Left hindlimb (tissue), 1 donor: ENCODE measurements at places on chromosomes 7 and 10.

GRCh38 chr7:11557627-11558026 is 274.4 kb downstream of the THSD7A start:
- no peak for DNase-seq

DNA sequence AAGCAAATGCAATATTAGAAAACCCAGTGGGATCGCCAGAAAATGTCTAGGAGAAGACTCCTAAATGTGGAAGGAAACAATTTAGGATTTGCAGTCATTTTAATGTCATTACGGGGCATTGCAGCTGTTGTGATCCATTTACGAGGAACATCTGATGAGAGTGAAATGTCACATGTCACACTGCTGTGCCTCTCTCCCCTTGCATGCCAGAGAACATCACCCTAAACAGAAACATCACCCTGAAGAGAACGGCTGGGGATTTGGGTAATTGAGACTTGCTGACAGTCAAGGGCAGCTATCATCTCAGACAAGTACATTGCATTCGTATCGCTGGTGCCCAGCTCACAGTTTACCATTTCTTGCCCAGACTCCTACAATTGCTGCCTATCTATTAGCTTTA is 785.7 kb upstream of the POM121L12 start:
- DNase-seq = no peak

DNA sequence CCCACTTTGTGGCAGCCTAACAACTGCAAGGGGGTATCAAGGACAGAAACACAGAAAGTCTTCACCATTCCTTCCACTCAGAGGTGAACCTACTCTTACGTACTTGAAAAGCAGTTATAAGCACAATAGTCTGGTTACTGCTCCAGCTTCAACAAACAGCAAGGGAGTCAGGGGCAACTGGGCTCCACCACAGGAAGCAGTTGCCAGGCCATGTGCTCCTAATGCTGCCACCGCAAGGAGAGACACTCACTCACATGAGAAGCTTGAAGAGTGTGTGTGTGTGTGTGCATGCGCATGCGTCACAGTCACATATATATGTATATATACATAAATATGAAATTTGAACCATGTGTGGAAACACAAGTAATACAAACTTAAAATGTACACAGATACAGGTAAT is 65.5 kb downstream of the GRB10 start:
- DNase-seq = no peak

DNA sequence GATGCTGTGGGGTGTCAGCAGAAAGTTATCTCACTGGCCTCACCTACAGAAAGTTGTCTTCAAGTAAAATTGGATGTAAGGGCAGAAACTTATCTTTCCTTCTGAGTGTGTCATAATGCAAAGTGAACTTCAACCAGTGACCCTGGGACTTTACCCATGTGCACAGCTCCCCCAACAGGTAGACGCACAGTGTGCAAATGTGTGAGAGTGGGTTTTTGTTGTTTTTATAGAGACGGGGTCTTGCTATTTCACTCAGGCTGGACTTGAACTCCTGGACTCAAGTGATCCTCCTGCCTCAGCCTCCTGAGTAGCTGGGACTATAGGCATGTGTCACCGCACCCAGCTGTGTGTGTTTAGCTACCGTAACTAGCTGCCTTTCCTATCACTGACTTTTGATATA is 6.4 kb upstream of the KAZALD1 start:
- DNase-seq = no peak

- no peak for DNase-seq
Measured at GRCh38 chr7:37571806-37572205, 111.8 kb upstream of the GPR141 start.

DNA sequence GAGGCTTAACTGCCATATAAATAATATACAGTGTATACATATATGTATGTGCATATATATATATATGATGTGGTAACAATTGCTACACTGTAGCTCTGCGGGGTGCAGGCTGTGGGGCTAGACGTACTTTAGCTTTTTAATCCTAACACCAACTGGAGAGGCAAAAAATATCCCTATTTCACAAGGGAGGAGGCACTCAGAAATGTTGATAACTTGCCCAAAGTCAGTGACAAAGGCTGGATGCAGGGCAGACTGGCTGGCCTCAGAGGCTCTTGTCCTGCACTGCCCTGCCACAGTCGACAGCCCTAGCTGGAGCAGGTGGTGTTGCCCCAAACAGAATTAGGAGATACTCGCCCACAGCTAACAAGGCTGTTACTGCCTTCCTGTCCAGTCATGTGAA is 1.5 kb upstream of the RELN start:
- DNase-seq = no peak

GRCh38 chr10:34102237-34102673 is 712.8 kb downstream of the PARD3 start:
- peak; percentile 90 for DNase-seq

GRCh38 chr10:130337696-130338635 is 201.8 kb downstream of the GLRX3 start:
- DNase-seq = no peak

DNA sequence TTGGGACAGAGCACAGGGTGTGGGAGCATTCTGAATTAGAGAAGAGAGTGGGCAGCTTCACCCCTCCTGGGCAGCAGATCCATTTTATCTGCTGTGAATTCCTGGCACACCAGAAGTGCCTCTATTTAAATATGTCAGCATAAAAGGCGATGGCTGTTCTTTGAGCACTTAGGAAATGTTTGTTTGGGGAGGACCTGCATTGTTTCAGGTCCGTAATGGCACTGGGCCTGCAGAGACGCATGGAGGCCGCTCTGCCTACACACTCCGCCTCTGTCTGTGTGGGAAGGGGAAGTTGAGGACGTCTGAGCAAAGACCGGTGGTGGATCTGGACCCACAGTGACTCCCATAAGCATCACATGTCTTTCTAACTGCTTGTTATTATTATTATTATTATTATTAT is 253.2 kb downstream of the CAMK1D start:
- no peak for DNase-seq

DNA sequence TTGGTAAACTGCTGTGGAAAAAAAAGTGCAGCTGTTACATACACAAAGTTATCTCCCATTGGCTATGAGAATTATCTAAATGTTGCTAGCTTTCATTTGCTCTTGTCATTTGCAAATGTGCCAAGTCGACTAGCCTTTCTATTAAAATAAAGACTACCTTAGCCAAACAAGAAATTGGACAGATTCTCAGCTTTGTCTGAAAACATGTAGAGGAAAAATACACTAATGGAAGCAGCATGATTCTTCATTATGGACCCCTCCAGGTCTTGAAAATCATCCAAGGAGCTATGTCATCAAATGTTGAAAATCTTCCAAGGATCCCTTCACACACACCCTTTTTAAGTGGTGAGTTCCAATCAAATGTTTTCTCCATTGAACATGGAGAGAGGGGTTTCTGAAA is 237.7 kb downstream of the ETV1 start:
- DNase-seq = no peak

DNA sequence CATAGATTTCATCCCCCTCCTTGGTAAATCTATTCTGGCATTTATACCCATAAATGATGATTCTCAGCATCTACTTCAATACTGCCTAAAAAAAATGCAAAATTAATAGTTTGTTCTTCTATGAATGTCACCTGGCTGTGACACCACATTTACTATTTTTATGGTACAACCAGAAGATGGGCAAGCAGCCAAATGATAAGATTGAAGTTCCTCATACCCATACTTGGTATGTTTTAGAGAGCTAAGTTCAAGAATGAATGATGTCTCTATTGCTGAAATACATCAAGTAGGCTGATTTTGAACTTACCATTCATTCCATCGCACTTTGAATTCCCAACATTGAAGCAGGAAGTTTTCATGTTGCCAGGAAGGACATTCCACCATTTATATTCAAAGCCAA is 134.2 kb downstream of the ELAPOR2 start:
- no peak for DNase-seq

DNA sequence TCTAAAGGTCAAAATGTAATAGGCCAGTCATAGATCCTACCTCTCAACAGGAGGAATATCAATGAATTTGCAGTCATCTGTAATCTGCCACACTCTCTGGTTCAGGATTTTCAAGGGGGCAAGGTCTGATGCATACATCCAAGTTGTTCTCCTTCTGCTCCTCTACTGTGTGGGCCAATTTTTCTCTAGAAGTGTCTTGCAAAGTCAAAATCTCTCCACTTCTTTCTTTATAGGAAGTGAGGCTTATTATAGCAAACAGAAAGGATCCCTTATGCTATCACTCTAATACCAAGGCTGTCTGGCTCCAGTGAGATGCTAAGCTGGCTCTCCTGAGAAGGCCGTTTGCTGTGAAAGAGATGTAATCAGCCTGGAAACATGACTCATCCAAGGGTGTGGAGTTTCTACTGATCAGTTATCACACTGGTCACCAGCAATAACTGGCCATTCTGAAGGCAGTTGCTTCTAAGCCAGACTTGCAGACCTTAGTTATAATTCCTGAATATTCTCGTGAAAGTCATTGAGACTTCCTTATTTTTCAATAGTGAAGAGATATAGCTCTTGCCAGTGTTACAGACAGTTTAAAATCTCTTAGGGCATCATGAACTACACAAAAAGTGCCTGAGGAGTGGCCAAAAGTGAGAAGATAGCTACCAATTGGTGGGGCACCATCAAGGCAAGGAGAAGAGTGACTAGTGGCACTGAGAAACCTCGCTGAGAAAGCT is 43.2 kb upstream of the LRGUK start:
- no peak for DNase-seq

- no peak for DNase-seq
Measured at GRCh38 chr10:131004276-131004675, 307.2 kb downstream of the TCERG1L start.

GRCh38 chr7:30155481-30155880 is 20.7 kb downstream of the MTURN start:
- no peak for DNase-seq

DNA sequence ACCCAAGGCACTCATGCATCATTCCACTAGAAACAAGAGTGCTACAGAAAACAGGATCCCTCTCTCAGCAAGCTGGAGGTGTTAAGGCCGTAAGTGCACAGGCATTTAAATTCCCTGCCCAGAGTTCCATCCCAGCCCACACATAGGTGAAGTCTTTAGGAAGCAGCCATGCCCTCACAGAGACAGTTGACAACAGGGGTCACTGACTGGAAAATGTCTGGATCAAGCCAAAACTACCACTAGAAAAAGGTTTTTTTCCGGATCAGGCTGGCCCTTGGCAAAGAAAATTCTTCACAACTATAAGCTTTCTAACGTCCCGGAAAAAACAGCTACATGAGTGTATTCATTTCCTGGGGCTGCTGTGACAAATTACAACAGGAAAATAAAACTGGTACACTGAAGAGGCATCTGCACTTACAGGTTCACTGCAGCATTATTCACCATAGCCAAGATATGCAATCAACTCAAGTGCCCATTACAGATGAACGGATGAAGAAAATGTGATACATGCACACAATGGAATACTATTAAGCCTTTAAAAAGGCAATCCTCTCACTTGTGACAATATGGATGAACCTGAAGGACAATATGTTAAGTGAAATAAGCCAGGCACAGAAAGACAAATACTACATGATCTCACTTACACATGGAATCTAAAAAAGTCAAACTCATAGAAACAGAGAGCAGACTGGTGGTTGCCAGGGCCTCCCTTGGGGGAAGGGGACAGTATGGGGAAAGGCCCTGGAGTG is 52.5 kb downstream of the SLC25A13 start:
- DNase-seq = no peak

DNA sequence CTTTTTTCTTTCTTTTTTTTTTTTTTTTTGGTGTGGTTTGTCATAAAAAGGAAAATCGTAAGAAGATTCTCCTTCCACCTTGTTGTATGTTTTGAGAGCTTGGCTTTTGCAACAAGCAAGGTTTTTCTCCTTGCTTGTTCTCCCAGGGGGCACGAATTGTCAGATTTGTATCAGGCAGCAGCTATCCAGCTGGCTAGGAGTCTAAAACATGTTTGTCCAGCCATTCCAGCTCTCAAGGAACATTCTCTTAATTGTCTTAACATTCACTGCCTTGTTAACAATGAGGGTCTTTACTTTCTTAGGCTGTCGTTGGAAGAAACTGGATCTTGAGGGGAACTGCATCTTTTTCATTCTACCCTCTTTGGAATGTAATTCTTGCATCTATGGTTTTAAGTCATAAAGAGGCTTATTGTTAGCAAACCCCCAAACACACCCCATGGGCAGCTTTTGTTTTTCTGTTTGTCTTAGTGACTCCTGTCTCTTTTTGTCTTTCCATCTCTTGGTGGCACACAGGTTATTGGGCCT is 14.6 kb downstream of the SHTN1 start:
- DNase-seq = no peak

DNA sequence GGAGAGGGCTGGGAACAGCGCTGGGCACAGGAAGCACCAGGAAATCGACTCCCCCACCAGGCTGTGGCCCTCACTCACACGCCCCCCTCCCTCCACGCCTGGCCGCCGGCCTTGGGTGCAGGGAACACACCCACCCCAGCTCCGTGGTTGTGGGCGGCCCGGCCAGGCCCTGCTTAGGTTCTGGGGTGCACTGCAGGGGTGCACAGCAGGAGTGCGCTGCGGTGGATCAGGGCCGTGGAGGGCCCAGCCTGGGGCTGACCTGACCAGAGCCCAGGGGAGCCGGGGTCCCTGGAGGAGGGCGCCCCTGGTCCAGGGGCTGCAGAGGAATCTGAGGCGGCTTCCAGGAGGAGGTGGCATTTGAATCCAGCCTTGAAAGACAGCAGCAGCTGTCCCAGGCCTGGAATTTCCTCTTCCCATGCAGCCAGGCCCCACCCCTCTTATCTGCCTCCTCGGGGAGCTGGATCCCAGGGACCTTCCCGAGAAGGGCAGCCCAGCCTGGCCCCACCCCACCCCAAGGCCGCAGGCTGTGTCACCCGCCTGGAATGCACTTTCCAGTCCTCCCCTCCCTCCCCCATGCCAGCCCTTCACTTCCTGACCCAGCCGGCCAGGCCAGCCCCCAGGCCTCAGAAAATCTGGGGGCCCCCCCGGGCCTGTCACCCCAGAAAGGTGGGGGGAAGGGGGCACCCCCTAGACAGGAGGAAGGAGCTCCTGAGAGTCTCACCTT is 18.4 kb upstream of the PDGFA start:
- DNase-seq = no peak

- no peak for DNase-seq
Measured at GRCh38 chr10:123042708-123043408, 34.1 kb downstream of the ACADSB start.

DNA sequence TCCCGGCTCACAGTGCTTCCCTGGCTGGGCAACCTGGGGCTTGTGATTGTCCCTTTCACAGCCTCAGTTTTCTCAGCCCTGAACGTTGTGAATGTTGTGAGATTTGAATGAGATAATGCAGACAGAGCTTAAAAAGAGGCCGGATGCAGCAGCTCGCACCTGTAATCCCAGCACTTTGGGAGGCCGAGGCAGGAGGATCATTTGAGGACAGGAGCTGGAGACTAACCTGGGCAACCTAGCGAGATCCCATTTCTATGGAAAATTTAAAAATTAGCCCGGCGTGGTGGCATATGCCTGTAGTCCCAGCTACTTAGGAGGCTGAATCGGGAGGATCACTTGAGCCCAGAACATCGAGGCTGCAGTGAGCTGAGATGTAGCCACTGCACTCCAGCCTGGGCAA is 56.6 kb downstream of the SPOCK2 start:
- DNase-seq = no peak

DNA sequence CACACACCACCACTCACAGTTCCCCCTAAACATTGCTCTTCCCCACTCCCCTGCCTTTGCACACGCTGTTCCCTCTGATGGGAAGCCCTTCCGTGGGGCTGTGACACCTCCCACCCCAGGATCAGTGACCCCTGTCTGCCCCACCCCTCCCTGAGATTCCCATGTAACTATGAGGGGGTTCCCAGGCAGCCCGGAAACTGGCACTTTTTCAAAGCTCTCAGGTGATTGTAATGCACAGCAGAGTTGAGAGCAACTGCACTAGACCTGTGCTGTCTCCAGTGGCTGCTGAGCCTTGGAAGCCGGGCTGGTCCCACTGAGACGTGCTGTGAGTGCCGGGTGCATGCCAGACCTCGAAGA is 29.8 kb downstream of the GPRIN2 start:
- DNase-seq = peak; percentile 32
